ENCODE measurements at places on chromosomes 6 and 20.

- no peak for DNase-seq
These were observed 3.4 kb downstream of the SNX5 start for GRCh38 chr20:17965042-17965697.

- no peak for DNase-seq
These were observed 9.6 kb upstream of the SLC2A10 start for GRCh38 chr20:46699651-46700359.

DNA sequence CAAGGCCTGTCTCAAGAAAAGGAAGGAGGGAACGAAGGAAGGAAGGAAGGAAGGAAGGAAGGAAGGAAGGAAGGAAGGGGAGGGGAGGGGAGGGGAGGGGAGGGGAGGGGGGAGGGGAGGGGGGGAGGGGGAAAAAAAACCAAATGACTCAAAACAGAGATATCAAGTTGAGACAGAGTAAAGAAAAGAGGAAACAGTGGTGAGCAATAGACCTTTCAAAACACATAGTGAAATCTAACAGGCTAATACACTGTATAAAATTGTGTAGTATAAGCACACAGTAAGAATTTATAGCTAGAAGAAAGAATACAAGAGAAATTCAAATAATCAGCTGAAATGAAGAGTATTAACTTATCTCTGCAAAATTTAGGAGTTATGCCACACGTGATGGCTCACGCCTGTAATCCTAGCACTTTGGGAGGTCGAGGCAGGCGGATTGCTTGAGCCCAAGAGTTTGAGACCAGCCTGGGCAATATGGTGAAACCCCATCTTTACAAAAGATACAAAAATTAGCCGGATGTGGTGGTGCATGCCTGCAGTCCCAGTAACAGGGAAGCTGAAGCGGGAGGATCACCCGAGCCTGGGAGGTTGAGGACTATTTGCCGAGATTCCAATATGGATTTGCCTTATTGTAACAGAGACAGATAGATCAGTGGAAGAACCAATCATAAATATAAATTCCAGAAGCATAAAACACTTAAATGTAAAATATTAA is 123.2 kb downstream of the PRND start:
- no peak for DNase-seq

DNA sequence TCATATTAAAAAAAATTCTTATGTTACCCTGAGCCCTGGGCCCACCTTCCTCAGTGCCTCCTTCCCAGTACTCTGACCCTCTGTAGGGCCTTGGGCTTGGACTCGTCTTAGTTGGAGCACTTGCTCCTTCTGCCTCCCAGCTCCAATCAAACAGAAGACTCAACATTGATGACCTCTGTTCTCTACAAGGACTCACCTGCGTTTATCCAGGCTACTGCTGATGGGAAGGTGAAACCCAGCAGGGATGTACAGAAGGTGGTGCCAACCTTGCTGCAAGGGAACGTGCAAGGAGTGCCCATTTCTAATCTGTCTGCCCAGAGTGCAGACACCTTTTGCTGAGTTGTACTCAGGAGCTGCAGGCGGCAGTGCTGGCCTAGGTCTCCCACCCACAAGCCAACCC is 38.9 kb downstream of the FYN start:
- DNase-seq = no peak

DNA sequence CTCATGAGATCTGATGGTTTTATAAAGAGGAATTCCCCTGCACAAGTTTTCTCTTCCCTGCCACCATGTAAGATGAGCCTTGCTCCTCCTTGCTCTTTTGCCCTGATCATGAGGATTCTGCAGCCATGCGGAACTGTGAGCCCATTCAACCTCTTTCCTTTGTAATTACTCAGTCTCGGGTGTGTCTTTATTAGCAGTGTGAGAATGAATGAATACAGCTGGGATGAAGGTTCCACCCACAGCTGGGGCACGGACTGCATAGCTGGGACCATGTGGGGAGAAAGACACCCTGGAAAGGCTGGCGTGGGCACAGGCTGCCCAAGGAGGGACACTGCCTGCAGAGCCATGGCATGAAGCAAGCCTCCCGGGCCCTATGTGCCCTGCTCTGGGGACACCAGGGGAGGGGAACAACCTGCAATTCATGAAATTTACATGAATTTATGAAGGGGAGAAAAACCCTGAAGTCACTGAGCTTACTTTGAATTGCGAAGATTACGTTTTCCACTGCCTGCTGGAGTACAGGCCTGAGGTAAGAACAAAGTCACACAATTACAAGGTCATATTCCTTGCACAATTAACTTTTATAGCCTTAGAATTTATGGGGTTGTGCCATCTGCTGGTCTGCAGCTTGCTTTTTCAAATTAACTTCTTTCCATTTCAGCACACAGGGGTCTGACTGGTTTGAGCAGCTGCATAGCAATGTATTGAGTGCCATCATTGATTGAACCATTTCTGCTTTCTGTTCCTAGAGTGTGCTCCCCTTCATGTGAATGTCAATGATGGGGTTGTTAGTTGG is 46.2 kb downstream of the SLC22A1 start:
- no peak for DNase-seq

DNA sequence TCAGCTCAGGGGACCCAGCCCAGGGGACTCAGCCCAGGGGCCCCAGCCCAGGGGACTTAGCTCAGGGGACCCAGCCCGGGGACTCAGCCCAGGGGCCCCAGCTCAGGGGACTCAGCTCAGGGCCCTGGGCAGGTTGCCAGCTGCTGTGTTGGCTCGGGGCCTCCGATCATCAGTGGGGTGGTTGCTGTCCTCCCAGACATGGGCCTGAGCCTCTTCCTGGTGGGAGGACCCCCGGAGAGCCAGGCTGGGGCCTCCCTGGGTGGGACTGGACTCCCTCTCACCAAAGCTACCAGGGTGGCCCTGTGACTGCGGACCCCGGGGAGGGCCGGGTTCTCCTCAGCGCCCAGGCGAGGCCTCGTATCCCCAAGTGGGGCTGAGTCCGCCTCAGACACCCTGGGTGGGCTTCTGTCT is 4.4 kb downstream of the COL20A1 start:
- no peak for DNase-seq

- no peak for DNase-seq
These were observed 226.8 kb upstream of the SGK1 start for GRCh38 chr6:134544737-134545136.

DNA sequence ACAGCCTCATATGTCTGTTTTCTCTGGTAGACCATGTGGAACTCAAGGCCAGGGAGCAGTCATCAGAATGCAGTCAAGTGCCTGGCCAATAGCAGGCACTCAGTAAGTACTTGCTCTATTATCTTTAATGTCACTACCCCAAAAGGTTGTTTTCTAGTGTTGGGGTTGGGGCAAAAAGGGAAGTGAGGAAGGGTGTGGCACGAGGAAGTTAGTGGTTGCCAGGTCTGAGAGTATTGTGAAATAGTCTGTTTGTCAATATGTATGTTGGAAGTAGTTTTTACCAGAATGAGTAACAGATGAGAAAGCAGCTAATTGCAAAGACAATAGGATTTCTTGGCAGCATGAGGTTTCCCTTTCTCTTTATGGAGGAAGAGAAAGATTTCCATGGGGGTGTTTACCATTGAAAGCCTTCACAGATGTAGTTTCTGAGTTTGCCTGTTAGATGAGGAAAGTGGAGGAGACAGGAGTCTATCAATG is 59.5 kb upstream of the ARMH2 start:
- DNase-seq = no peak

All from cerebellar nuclear complex (tissue), 1 donor.